ENCODE measurements at places on chromosomes 7 and 10.
A peak's percentile ranks its signal among the peaks of the same experiment; 100 is the strongest.

DNA sequence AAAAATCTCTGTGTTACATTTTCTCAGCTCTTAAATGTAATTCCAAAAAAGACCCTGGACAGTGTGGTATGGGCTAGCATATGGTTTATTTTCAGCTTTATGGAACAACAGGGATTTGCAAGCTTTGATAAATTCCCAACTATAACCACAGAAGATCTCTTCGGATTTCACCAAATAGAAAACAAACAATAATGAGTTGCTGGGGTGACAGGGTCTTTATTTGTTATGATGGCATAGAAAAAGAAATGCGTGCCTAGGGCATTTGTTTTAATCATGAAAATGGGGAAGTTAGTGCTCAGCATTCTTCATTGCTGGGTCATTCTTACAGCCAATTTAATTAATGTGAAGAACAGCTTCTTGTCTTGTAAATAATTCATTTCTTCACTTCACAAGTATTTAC lies 139.0 kb downstream of the LRRN3 start:
- no peak for DNase-seq

GRCh38 chr7:69739931-69740431 lies 141.7 kb downstream of the AUTS2 start:
- peak; percentile 49 for DNase-seq

DNA sequence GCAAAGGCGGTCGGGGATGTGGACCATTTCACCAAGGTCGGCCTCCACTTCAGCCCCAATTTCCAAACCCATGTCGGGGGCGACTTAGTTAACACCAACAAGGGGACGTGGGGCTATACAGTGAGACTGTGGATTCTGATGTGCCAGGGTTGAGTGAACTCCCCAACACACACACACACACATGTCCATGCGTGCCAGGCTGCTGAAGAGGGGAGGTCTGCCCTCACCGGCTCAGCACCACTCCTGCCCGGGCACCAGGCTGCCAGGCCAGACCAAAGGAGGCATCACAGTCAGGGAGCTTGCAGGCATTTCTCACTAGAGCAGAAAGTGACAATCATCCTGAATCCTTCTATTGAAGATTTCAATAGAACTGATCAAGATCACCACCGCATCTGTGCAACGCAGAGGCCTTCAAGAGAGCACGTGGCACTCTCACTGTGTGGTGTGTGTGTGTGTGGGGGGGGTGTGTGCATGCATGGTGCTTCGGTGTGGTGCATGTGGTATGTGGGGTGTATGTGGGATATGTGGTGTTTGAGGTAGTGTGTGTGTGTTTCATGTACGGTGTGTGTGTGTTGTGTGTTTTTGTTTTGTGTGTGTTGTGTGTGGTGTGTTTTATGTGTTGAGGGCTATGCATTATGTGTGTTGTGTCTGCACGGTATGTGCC lies 403.5 kb upstream of the RNF32 start:
- DNase-seq, result no peak

DNA sequence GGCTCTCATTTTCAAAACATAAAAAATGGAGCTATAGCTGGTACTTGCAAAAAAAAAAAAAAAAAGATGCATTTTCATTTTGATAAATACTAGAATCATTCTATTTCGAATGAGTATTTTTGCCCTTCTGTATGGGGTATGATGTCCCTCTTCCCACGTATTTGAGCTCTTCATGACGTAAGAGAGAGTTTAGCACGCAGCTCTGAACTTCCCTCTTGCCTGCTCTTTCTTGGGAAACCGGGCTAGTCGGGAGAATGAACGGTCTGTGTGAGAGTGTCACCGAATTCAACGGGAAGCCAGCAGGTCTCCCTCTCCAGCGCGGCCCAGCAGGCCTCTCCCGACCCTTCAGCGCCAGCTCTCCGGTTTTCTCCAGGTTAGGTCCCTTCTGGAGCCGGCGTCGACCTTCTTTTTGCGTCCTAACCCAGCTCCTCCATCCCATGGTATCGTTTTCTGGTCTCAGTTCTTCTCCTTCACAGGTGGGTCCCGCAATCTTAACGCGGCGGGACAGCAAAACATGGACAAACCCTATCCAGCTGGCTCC lies 159.2 kb upstream of the PITRM1 start:
- no peak for DNase-seq

DNA sequence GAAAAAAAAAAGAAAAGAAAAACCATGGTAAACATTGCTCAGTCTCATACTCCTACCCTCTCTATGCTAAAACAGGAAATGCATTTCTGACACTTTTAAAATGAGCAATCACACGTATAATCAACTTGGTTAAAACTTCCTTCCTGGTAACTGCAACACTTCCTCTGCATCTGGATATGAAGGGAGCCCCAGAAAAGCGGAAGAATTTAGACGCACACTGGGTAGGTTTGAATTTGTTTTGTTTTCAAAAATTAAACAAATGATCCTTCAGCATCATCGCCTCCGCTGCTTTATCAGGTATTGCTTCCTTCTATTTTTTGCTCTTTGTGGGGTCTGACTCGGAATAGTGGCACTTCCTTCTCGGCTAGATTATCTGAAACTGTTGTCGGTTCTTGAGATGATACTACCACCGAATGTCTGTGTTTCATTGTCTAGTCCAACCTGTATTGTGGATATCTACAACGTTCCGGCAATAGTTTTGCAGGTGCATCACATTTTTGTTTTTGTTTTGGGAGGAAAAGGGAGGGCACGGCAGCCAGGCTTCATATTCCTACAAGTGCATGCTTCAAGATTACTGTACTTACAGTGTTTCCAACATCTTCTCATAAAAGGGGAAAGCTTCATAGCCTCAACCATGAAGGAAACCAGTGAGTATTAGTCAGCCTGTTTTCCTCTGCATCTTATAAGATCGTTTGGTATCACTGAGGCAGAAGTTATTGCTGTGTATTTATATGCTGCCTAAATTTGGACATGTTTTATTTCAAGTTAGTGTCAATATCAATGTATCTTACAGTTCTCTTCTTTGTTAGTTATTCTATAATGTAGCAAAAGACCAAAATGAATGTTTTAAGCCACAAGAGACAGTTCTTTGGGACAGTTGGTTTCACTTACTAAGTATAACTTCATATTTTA lies at the start of gene PIK3CG:
TSS of gene PIK3CG (plus strand) at position 153 of the 912 bp plus-strand sequence. CDS start 2,280 bp downstream, outside the sequence.
- no peak for DNase-seq

DNA sequence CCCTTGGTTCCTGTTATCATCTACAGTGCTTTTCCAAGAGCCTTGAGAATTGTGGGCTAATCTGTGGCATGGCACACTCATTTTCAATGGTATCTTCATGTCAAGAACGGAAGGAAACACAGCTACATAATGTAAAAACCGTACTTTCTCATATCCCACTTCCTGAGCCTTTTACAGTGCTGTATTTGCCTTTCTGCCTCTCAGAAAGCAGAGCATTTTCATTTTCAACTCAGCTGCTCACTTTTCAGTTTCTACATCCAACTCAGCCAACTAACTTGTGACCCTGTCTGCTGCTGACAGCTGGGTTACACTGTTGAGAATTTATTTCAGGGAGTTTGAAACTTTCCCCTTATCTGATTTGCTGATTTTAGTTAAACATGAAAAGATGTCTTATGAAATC lies 875.8 kb upstream of the KCND2 start:
- no peak for DNase-seq

- DNase-seq, result no peak
Observed at GRCh38 chr10:124350806-124351205, 67.9 kb downstream of the OAT start.

DNA sequence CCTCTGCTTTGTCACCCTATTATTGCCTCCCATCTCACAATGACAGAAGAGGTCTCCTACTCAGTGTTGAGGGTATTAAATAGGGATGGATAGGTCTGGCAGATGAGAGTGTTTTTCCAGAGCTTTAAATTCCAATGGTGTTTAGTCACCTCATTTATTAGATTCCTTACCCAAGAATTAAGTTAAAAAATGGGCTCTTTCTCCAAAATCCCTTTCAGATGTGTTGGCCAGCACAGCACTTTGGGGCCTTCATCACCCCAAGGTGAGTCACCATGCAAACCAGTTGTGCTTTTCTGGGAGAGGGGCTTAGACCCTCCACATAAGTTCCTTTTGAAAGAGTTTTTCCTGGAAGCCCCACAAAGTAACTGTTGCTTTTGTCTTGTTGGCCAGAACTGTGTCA lies 78.4 kb downstream of the CYP26A1 start:
- no peak for DNase-seq

DNA sequence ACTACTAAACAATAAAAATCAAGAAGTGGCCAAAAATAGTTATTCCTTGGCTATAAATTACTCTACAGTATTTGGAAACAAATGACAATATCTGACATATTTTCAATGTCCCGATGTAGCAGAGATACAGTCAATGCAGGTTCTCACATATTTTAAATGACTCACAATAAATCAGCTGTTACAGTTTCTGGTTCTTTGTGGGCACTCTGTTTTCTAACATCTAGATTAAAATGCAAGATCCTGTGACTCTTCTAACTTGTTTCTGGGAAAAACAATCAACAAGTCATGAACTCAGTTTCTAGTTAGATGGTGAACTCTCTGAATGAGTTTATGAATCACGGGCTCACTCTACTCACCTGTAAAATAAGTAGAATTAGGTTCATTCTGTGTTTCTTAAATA lies 849.6 kb upstream of the MBL2 start:
- DNase-seq, result no peak

DNA sequence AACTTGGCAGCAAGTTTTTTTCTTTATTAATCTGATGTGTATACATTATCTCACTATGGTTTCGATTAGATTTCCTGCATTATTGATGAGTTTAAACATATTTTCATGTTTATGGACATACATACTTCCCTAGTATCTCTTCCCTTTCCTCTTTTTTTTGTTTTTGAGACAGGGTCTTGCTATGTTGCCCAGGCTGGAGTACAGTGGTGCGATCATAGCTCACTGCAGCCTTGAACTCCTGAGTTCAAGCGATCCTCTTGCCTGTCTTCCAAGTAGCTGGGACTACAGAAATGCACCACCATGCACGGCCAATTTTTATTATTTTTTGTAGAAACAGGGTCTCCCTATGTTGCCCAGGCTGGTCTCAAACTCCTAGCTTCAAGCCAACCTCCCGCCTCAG lies 18.9 kb downstream of the BAZ1B start:
- no peak for DNase-seq

- no peak for DNase-seq
Observed at GRCh38 chr10:63343476-63343875, 122.3 kb downstream of the JMJD1C start.

All from NCI-H2029 treated with DMSO at 0.1 percent for 48 hours (cell line).